ENCODE measurements at places on chromosomes 4 and X.

GRCh38 chrX:150551963-150552362 lies 16.5 kb upstream of the MTM1 start:
- no peak for DNase-seq

GRCh38 chr4:40623707-40624106 lies 6.0 kb downstream of the RBM47 start:
- no peak for DNase-seq

DNA sequence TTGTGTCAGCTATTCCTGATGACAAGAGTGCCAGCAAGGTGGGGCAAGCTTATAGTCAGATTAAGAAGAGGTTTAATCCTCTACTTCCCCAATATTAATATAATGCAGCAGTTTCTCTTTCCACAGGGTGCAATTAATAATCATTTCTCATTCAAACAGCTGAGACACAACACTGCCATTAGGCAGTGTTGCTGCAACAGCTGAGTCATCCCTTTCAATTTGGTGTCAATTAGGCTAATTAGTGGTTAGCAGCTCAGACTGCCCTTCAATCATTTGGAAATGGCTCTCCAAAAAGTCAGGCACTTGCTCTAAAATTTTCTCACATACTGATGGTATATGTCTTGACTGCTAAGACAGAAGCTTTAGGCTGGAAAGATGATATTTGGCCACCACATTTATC lies 265.7 kb upstream of the FAM241A start:
- DNase-seq: no peak

- DNase-seq: no peak
These were observed 671 bp upstream of the FHIP1A start for GRCh38 chr4:151408380-151408629.

GRCh38 chr4:188649635-188650034 lies 510.4 kb downstream of the TRIML1 start:
- DNase-seq: no peak

DNA sequence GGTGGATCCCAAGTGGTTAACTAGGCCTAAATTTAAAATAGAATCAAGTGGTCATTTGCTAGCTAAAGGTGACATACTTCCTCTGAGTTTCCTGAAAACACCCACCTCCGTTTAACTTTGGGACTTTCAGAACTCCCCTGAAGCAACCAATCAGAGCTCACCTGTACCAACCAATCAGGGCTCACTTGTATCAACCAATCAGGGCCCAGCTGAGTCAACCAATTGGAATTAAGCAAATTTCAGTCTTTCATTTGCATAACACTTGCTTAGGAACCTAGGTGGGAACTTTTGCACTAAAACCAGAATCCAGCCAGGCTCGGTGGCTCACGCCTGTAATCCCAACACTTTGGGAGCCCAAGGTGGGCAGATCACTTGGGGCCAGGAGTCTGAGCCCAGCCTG lies 15.9 kb downstream of the GPC4 start:
- no peak for DNase-seq

DNA sequence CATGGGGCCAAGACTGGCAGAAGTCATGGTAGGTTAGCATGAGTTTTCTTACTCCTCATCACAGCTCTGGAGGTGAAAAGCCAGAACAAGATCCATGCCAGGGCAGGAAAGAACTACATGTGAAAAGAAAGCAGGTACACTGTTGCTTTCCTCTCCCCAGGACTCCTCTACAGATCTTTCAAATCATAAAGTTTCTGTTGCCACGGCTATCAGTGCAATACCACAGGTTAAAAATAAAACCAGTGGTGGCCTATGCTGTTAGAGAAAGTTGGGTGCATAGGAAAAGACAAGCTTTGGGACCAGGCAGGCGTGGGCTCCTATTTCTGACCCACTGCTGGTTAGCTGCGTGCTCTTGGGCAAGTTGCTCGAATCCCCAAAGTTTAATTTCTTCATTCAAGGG lies 81.4 kb downstream of the SH3RF1 start:
- no peak for DNase-seq

- DNase-seq: no peak
These were observed 706.5 kb downstream of the FSTL5 start for GRCh38 chr4:161457311-161457710.

- DNase-seq: no peak
These were observed 2.9 kb upstream of the EIF1AX start for GRCh38 chrX:20144491-20144890.

DNA sequence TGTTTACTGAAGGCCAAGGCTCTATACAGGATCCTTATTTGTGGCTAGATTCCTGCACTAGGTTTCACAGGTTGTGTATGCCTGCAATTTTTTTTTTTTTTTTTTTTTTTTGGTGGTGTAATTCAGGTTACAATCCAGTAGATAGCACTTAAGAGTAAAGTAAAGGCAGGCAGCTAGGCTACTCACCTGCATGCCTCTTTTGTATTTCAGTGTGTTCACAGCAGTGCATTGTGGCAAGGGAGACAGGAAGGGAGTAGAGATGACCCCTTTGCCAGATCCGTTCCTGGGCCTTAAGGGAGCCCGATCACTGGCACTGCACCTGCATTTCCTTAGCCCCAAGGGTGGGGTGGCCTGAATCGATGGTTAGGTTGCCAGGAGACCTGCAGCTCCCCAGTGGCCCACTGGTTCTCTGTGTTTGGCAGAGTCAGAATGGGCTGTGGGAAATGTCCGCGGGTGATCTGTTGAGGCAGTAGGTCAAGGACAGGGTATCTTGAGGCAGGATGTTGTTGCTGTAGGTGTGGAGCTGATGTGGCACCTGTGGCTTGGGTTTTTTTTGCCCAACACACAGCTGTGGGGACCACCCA lies 374.9 kb upstream of the AADAT start:
- no peak for DNase-seq

- DNase-seq: no peak
These were observed 646 bp upstream of the FAM3A start for GRCh38 chrX:154516656-154517100.

DNA sequence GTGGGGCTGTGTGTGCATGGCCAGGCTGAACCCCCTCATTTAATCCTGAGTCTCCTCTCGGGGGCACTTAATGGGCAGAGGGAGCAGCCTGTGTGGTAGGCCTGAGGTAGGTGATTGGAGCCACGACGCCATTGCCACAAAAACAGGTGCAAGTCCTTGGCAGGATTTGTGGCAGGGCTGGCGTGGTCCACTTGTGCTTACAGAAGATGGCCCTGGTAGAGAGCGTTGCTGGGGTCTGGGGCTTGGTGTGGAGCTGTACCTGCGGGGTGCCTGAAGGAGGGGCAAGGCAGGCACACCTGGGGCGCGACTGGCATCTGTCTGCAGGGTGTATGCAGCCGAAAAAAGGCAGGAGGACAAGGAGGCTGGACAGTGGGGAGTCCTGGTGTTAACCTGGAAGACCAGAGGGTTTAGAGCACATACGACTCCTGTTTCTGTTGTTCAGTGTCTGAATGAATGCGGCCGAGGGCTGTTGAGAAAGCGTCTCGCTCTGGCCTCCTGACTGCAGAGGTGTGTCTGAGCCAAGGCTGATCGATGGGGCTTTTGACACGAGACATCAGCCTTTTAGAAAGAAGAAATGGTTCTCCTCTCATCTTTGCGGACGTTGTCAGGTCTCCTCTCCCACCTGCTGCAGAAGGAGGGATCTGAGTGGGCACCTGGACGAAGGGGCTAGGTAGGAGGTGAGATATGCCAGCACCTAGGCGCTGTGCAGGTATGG lies 52.0 kb downstream of the TBC1D14 start:
- no peak for DNase-seq

- no peak for DNase-seq
These were observed 72.4 kb upstream of the TBL1X start for GRCh38 chrX:9392445-9392844.

- DNase-seq: no peak
These were observed 119.7 kb downstream of the PDHA2 start for GRCh38 chr4:95959633-95960032.

DNA sequence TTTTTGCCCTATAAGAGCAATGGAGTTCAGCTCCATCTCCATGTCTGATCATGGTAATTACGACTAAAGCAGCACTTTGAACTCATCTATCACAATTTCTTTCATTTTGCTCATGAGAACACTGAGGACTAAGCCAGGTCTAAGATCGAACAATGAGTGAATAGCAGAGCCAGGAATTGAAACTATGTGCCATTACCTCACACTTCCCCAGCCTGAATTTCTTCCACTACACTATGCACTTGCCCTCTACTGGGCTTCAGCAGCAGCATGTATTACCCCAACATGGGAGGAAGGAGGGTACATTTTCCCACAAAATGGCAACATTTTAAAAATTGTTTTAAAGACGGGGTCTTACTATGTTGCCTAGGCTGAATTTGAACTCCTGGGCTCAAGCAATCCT lies 274.7 kb upstream of the FGF13 start:
- no peak for DNase-seq

GRCh38 chrX:140354431-140355120 lies 150.3 kb downstream of the SOX3 start:
- no peak for DNase-seq

DNA sequence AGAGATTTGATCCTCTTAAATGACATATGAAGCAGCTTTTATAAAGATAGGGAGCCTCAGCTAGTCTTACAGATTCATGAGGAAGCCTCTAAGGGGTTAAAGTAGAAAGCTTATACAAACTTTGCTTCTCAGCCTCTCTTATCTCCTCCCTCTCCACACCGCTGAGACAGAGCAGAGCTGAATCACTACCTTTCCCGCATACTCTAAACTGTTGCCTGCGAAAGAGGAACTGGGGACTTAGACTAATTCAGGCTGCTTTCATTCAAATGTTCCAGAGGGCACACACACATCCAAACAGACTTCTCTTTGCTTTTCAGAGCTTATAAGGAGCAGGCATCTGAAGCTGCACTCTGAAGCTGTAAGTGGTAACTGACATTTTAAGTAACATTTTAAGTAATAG lies at the start of gene SERTM2:
TSS of gene SERTM2 (plus strand) at position 169 of the 400 bp plus-strand sequence. CDS start 7,213 bp downstream, outside the sequence.
- DNase-seq: no peak

DNA sequence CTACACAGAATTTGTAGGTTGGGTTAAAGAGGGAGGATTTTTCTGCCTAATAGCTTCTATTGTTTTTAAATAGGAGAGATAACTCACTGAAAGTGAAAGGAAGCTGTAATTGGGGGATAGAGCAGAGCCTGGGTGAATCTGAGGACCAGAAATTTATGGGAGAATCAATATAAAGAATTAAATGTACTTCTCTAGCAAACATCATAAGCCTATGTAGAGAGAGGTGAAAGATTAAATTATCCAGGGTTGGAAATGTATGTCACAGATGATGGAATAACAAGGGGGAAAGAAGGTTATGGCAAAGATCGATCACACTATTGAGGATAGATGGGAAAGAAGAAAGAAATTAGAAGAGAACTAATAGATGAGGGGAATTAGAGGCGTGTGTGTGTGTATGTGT lies 104.4 kb upstream of the DCAF8L1 start:
- no peak for DNase-seq

DNA sequence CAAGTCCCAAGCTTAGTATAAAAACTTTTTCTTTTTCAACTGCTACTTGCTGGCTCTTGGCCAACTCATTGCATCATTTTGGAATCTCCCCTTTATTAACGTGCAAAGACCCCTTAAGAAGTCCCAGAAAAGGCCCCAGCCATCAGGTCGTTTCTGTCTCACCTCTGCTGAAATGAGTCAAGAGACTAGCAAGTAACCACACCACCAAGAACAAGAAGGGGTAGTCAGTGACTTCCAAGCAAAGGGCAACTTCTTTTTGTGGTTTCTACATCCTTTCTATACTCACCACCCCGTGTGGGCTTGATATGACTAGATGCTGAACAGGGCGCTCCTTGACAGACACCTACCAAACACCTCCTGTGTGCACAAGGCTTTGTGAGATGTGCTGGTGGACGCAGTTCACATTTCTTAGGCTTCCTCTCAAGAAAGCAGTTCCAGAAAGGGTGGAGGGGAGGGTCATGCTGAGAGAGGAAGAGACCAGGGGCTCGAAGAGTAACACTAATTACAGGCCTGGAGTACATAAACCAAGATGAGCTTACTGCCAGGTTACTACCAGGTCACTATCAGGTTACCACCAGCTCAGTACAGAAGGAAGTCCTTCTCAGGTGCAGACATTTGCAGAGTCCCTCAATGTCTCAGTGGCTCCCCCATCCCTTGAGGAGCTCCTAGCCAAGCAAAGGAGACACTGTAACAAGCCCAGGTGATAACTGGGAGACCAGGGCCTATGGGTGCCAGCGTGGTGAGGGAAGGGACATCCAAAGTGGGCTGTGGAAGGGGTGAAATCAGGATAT lies 19.3 kb downstream of the JAKMIP1 start:
- DNase-seq: peak; percentile 37

DNA sequence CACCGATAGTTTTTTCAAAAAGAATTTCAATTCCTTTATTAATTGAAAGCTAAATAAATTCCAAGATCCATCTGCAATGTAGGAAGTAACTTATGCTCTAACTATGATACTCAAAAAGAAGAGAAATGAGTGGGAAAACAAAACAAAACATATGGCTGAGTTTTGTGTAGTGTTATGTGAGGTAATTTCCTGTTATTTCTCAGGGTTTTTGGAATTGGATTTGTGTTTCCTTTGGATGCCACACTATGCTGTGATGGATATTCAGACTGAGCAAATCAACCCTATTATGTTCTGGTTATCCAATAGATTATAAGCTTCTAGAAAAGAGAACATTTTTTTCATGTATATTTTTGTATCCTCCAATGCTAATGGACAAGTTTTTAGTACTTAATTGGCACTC lies 73.4 kb upstream of the RAPGEF2 start:
- DNase-seq: no peak

- no peak for DNase-seq
These were observed 129.0 kb downstream of the VSIG4 start for GRCh38 chrX:65910899-65911298.

DNA sequence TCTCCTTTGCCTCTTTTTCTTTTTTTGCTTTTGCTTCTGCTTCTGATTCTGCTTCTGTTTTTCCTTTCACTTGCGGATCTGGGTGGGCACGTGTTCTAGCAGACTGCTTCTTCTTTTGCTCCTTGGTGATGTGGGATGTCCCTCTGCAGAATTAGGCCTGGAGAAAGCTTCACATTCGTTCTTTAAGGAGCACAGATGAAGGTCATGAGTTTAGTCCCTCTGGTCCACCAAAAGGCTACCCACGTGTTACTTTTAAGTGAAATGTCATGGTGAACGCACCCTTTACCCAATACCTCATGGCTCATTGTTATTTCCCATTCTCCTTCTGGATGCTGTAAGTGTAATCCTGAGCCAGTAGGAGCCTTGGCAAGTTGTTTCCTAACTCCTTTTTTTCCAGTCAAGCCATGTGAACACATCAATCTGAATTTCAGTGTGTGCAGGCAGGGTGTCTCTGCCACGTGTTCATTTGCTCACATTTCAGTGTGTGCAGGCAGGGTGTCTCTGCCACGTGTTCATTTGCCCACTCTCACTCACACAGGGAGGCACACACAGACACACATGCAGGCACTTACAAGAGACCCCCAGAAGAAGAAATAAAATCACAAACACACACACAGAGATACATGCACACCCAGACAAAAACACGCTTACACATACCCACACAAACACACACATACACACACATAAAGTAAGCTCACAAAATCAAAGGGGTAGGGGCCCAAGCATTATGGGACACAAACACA lies 36.9 kb downstream of the NBDY start:
- DNase-seq: no peak
